ENCODE measurements at places on chromosomes 7 and 10.

- DNase-seq, result no peak
Observed at GRCh38 chr7:45670717-45671116, 96.5 kb downstream of the ADCY1 start.

DNA sequence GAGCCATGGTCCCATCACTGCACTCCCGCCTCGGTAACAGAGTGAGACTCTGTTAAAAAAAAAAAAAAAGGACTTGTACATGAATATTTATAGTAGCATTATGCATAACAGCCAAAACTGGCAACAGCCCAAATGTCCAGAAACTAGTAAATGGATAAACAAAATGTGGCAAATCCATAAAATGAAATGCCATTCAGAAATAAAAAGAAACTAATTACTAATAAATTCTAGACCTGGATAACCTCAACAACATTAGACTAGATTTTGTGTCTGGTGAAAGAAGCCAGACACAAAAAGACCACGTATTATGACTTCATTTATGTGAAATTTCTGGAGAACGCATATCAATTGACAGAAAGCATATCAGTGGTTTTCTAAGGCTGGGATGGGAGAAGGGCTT, 74.5 kb downstream of the HPSE2 start:
- DNase-seq, result no peak

GRCh38 chr10:81426722-81427121, 448.3 kb upstream of the NRG3 start:
- no peak for DNase-seq

- no peak for DNase-seq
Observed at GRCh38 chr7:73831834-73832651, 1.2 kb downstream of the CLDN4 start.

DNA sequence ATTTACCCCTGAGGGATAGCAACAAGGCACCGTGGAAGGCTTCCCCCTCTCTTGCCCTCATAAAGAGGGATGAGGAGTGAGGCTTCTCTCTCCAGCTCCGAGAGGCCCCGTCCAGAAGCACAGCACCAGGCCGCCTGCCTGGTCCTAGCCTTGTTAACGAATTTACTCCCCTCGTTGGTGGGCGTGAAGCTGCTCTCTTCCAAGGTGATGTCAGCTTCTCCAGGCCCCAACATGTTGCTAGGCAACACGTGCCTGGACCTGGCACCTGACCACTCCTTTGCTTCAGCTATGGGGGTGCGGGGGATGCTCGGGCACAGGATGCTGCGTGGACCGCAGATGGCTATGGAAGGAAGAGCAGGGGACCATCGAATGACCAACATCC, 135.2 kb upstream of the MGMT start:
- no peak for DNase-seq

- no peak for DNase-seq
Observed at GRCh38 chr7:34569975-34570699, 87.9 kb upstream of the NPSR1 start.

- DNase-seq, result no peak
Observed at GRCh38 chr7:43735802-43736603, 6.7 kb upstream of the COA1 start.

GRCh38 chr10:49280001-49280408, 19.0 kb upstream of the C10orf71 start:
- DNase-seq, result peak; percentile 80

DNA sequence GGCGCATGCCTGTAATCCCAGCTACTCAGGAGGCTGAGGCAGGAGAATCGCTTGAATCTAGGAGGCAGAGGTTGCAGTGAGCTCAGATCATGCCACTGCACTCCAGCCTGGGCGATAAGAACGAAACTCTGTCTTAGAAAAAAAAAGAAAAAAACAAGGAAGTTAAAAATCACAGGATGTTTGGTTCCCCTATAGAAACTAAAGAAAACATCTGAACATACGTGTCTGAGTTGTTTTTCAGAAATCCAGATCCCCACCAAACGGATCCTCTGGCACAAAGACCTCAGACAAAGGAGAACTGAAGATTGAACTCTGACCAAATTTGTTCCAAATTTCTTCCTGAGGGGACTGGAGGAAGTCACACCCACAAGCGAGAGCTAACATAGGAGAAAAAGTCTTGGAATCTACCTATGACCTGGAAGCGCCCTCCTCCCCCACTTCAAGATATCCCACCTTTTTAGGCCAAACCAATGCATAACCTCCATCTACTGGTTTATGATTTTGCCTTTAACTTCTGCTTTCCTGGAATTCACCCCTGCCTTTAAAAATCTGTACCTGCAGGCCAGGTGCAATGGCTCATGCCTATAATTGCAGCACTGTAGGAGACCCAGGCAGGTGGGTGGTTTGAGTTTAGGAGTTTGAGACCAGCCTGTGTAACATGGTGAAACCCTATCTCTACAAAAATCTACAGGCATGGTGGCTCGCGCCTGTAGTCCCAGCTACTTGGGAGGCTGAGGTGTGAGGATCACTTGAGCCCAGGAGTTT, 19.7 kb upstream of the SIRT1 start:
- no peak for DNase-seq

DNA sequence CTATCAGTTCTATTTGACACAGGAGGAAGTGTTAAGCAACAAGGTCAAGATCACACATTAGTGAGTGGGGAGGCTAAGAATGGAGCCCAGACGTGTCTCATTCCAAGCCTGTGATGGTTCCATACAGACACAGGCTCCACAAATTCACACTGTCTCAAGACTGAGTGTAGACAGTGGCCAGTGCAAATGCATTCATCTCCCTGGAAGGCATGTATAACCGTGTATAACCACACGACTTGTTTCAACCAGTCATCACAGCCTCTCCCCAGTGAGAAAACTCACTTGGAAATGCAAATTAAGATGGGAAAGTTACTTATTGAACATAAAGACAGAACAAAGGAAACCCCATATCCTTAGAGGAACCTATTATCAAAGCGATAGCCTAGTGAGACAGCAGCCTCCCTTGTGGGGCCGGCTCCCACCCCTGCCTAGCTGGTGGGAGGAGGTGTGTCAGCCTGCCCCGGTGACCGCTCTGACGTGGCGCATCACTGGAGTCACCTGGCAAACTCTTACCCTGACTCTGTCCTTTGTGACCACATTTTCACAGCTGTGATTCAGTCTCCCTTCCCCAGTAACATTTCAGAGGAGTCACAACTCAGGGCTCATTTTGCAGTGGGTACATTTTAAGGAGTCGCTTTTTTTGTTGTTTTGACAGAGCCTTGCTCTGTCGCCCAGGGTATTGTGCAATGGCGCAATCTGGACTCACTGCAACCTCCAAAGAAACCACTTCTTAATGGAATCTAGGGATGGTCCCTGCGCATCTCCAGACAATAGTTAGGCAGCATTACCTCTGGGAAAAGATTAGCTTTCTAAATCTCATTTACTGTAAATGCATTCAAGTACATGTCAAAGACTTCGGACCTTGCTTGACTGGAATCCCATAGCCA, 126.6 kb upstream of the PARD3 start:
- DNase-seq, result no peak

- DNase-seq, result peak; percentile 66
Observed at GRCh38 chr10:128173386-128173785, 47.2 kb upstream of the MKI67 start.

GRCh38 chr7:131522325-131522930, 34.0 kb downstream of the PODXL start:
- DNase-seq, result no peak
